ENCODE measurements at places on chromosomes 3 and 15.

DNA sequence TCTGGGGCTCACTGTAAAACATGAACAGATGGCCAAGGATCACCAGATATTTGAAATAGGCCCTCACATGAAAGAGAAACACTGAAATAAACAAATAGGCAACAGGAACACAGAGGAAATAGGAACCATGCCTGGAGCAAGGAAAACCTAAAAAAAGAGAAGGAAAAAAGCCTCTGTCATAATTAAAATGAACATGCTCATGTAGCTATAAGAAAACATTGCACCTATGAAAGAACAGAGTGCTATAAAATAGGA lies 102.4 kb downstream of the RAB11A start:
- peaks cover 12% of the 10 kb centered on the region for H3K27me3 ChIP-seq
- H3K36me3 ChIP-seq, result no peaks in the 10 kb centered on the region
- H3K4me1 ChIP-seq, result no peaks in the 10 kb centered on the region

- no peaks in the 10 kb centered on the region for H3K4me1 ChIP-seq
- no peak for DNase-seq
- no peaks in the 10 kb centered on the region for H3K27me3 ChIP-seq
- no peaks in the 10 kb centered on the region for H3K36me3 ChIP-seq
Observed at GRCh38 chr3:140731440-140732119, 53.7 kb downstream of the TRIM42 start.

DNA sequence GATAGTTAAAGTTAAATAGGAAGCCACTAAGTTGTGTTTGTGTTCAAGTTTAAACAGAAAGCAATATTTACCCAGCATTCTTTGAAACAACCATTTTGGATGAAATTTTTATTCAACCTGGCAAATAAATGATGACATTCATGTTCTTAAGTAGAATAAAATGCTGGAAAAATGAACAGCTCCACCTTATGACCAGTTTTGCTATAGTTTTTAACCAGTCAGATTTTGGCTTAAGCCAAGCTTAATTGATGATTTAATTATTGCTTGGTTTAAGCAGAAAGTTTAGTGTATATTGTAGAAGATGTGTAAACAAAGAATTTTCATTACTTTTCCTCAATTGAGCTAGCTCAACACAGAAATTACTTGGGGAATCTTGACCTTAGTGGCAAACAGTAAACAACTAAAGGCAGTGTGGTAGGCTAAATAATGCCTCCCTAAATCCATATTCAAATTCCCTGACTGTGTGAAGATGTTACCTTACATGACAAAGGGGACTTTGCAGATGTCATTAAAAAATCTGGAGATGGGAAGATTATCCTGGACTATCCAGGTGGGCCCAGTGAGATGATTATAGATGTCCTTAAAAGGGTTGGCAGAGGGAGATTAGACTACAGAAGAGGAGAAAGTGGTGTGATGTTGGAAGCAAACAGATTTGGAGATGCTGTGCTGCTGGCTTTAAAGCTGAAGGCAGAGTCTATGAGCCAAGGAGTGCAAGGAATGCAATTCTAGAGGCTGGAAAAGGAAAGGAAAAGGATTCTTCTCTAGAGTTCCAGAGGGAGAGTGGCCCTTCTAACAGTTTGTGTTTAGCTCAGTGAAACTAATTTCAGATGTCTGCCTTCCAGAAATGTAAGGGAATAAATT lies 448.6 kb upstream of the GOLIM4 start:
- no peak overlapping the region for H3K4me3 ChIP-seq
- no peak overlapping the region for H3K27ac ChIP-seq
- DNase-seq, result no peak
- no peaks in the 10 kb centered on the region for H3K27me3 ChIP-seq
- no peaks in the 10 kb centered on the region for H3K36me3 ChIP-seq

DNA sequence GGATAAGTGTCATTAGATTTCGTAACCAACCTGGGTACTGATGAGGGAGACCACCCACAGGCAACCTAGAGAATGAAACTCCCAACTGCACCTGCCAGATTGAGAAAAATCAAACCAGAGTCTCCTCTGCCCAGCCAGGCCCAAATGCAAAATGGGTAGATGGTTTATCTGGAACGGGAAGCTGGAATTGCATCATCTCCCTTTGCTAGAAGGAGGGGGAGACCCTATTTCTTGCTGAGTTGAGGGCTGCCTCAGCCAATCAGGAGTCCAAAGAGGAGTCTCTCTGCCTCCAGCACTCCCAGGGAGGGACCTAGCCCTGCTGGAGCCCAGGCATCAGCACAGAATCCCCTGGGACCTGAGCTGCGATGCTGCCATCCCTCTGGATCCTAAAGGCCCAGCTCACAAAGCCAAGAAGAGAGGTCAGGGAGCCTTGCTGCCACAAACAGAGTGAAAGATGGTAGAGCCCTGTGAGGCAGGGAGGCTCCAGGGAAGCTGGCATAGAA lies 8.1 kb downstream of the RMDN3 start:
- H3K27me3 ChIP-seq, result no peaks in the 10 kb centered on the region
- H3K36me3 ChIP-seq, result peaks cover 94% of the 10 kb centered on the region

DNA sequence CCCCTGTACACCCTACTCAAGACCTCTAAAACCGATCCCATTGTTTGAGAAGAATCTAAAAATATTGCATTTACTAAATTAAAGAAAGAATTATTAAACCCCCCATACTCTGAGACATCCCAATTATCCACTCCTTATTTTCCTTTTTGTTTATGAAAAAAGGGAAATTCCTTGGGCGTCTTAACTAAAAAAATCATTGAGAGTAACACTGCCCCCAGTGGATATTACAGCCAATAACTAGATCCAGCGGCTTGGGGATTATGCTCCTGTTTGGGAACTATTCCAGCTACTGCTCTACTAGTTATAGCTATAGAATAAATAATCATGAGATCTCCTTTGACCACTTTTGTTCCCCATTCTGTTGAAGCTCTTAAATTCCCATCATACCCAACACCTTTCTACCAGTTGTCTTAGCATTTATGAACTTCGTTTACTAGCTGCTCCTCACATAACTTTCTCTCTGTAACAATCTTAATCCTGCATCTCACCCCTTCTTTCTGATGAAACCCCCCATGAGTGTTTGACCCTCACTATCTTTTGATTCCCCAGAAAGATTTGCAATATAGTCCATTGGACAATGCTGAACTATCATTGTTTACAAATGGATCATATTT lies 12.7 kb upstream of the CFAP91 start:
- no peaks in the 10 kb centered on the region for H3K27me3 ChIP-seq
- H3K36me3 ChIP-seq, result no peaks in the 10 kb centered on the region
- no peak overlapping the region for H3K27ac ChIP-seq
- H3K4me3 ChIP-seq, result no peak overlapping the region

- no peak overlapping the region for H3K27ac ChIP-seq
- no peak for DNase-seq
- no peaks in the 10 kb centered on the region for H3K36me3 ChIP-seq
Observed at GRCh38 chr3:105388176-105388575, 21.5 kb downstream of the ALCAM start.

GRCh38 chr15:89864958-89865739 lies 28.6 kb downstream of the AP3S2 start:
- DNase-seq, result no peak
- H3K27ac ChIP-seq, result peak overlapping the region; percentile 22
- H3K36me3 ChIP-seq, result peaks cover 19% of the 10 kb centered on the region
- no peak overlapping the region for H3K4me3 ChIP-seq
- H3K27me3 ChIP-seq, result no peaks in the 10 kb centered on the region

GRCh38 chr3:32154205-32154579 lies 47.8 kb downstream of the GPD1L start:
- H3K4me1 ChIP-seq, result no peaks in the 10 kb centered on the region
- H3K27ac ChIP-seq, result no peak overlapping the region
- H3K27me3 ChIP-seq, result no peaks in the 10 kb centered on the region
- no peak overlapping the region for H3K4me3 ChIP-seq
- no peak for DNase-seq
- H3K36me3 ChIP-seq, result peaks cover 92% of the 10 kb centered on the region

- H3K4me3 ChIP-seq, result no peak overlapping the region
- H3K27ac ChIP-seq, result no peak overlapping the region
- H3K27me3 ChIP-seq, result no peaks in the 10 kb centered on the region
- no peaks in the 10 kb centered on the region for H3K36me3 ChIP-seq
Observed at GRCh38 chr15:97684249-97684648, 276.3 kb upstream of the ARRDC4 start.

DNA sequence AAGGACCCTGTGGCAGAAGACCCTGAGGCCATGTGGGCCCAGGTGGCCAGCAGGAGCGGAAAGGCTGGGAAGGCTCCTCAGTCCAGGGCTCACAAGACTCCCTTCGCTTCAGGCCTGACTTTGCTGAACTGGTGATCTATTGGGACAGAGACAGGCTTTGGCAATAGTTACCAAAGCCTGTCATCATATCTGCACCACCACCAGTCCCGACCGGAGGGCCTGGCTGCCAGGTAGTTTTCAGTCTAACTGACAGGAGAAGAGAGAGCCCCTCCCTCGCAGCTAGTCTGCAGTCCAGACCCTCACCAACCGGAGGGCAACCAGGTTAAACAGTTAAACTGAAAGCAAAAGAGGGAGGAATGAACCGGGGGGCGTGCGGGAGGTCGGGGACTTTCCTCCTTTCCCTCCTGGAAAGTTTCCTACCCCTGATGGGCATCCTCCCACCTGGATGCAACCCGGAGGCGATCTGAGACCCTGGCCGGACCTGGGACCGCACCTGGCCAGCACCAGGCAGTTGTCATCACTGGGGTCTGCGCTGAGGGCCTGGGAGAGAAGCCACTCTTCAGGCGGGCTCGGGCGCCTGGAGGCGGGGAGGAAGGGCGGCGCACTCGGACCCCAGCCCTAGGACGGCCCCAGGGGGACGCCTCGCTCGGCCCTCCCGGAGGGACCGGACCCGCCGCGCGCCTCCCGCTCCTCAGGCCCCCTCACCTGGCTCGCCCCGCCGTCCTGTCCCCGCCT lies 435 bp downstream of the RAB27A start:
- H3K36me3 ChIP-seq, result no peaks in the 10 kb centered on the region
- H3K4me1 ChIP-seq, result peaks cover 20% of the 10 kb centered on the region
- no peaks in the 10 kb centered on the region for H3K27me3 ChIP-seq

DNA sequence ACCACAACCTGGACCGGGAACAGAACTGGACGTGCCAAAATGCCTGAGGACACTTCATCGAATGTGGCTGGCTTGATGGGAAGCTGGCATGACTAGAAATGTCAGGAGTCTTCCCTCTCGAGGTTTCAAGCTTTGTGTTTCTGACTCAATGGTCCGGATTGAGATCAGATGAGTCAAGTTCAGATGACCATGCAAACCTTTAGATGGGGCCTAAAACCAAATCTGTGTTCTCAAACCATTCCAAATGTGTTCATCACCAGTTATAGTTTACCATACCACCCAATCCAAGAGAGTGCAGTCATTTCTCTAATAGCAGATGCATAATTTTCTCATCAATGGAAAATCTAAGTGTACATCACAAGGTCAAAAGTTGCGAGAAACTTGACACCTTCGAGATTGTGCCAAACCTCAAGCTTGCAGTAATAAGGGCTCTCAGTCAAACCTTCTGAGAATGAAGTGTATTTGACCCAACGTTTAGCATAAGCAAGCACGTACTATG lies 369.1 kb downstream of the RORA start:
- no peak for DNase-seq
- H3K36me3 ChIP-seq, result no peaks in the 10 kb centered on the region
- no peak overlapping the region for H3K4me3 ChIP-seq
- H3K27me3 ChIP-seq, result no peaks in the 10 kb centered on the region

DNA sequence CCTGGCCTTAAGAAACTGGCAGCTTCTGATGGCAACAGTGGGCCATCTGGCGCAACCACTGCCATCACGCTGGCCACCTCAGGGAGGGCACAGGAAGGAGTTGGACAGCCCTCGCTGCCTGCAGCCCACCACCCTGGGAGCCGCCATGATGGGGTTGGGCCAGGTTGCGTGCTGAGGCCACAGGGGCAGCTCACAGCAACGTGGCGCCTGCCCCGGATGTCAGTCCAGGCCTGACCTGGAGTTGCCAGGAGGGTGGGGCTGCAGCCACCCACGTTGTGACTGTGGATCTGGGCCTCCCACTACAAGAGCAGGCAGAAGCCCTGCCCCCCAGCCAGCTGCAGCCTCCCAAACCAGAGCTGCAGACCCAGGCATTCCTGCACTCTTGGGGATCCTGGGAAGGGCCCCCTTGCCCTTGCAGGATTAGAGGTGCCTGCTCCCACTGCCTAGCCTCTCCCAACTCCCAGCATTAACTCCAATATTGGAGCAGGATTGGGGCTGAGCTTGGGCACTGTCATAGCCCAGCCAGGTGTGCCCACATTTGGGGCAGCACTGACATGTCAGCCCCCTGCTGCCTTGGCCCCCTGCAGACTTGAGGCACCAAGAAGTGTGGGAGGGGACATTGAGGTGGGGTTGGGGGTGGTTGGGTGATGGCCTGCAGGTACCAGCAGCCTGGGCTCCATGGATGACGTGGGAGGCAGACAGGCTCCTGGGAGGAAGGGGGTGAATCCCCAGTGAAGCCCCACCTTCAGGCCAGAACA lies 468.9 kb upstream of the CCDC54 start:
- DNase-seq, result no peak
- H3K27me3 ChIP-seq, result no peaks in the 10 kb centered on the region
- no peaks in the 10 kb centered on the region for H3K4me1 ChIP-seq
- no peak overlapping the region for H3K4me3 ChIP-seq
- H3K27ac ChIP-seq, result no peak overlapping the region
- no peaks in the 10 kb centered on the region for H3K36me3 ChIP-seq

- no peak overlapping the region for H3K4me3 ChIP-seq
- H3K27me3 ChIP-seq, result no peaks in the 10 kb centered on the region
- no peaks in the 10 kb centered on the region for H3K4me1 ChIP-seq
- no peak overlapping the region for H3K27ac ChIP-seq
- no peak for DNase-seq
Observed at GRCh38 chr3:50805321-50805720, 130.6 kb downstream of the DOCK3 start.

DNA sequence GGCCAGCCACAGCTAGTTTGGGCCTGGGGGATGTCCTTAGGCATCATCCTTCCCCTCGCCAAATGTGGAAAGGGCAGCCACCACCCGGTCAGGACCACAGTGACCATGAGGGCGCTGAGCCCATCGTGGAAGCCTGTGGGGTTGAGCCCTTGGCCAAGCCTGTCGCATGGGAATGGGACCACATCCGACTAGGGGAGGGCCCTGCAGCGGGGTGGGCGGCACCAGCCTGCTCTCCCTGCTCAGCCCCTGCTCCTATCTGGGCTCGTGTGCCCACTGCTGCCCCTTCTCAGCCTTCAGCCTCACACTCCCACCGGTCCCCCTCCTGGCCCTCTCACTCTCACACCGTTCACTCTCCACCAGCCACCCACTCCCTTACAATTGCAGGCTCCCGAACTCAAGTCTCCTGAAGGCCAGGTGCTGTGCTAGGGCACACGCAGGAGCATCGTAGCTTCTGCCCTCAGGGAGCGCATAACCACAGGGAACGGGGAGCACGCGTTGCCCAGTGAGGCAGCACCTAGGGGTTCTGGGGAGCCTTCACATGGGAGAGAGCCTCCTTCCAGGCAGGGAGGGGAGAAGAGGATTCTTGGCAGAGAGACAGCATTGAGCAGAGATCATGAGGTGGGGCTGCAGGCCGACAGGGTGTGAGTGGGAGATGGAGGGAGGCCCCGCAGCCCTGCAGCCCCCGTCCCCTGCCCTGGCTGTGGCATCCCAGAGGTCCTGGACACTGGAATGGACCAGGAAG lies 26.1 kb downstream of the LOXL1 start:
- H3K27ac ChIP-seq, result peak overlapping the region; percentile 94
- H3K4me1 ChIP-seq, result peaks cover 24% of the 10 kb centered on the region
- H3K36me3 ChIP-seq, result peaks cover 10% of the 10 kb centered on the region
- no peak overlapping the region for H3K4me3 ChIP-seq
